Stimulated activated CD8-positive, alpha-beta memory T cell treated with anti-CD3 and anti-CD28 coated beads, Interleukin-4, amount 100 ng/mL, for 48 hours (primary cell): ENCODE measurements at places on chromosomes 1 and 21.

- no peak for DNase-seq
Measured at GRCh38 chr1:30037251-30038118, 685.9 kb downstream of the MATN1 start.

GRCh38 chr21:42523211-42523610, 9.6 kb downstream of the SLC37A1 start:
- no peak for DNase-seq

GRCh38 chr1:223136086-223136485, 7.0 kb downstream of the TLR5 start:
- DNase-seq, result no peak

GRCh38 chr1:154742606-154743005, 127.5 kb downstream of the KCNN3 start:
- no peak for DNase-seq

- DNase-seq, result no peak
Measured at GRCh38 chr1:92797297-92797696, 12.4 kb upstream of the EVI5 start.

GRCh38 chr1:100065183-100065968, 67.4 kb downstream of the SASS6 start:
- DNase-seq, result no peak

DNA sequence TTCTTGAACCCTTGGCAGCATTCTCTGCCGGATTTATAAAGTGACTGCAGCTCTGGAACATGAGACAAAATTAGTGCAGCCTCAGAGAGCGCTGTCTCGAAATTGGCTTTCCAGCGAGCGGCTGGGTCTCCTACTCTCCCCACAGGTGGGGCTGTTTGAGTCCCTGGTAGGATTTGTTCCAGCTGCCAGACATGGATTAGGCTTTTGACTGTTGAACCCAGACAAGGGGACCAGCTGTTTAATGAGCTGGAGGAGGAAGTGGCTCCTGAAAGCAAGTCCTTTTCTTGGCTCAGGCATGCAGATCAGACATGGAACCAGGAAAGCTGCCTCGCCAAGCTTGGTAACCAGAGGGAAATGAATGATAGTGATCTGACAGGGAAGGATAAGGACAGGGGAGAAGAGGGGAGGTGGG, 69.6 kb downstream of the UBIAD1 start:
- no peak for DNase-seq

DNA sequence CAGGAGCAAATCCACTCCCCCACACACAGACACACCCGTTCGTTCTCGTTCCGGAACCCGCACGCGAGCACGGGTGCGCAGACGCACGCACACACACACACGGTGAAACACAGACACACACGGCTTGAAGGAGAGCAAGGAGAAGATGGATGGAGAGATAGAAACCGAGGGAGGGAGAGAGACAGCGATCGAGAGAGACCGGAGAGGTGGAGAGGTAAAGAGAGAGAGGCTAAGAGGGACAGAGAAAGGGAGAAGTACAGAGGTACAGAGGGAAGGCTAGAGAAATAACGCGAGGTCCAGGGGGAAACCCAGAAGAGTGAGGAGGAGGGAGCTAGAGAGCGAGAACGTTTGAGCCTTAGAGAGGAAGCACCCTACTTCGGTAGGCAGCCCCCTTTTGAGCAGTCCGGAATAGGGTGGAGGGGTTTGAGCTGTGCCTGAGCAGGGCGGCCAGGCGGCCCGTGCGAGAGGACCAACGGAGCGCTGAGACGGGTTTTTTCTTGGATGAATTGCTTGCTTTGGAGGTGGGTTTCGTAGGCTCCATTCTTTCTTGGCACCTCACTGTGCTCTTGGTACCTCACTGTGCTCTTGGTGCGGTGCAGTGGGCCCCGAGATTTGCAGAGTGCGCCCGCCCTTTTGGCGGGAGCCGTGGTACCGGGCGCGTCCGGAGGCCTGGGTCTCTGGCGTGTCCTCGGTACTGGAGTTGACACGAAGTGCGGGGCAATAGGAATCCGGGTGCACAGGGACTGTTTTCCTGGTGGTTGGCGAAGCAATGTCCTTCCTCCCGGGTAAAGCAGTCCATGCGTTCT, 88.4 kb upstream of the RHOU start:
- peak; percentile 47 for DNase-seq

GRCh38 chr1:234727018-234727940, 117.3 kb upstream of the IRF2BP2 start:
- DNase-seq, result no peak

DNA sequence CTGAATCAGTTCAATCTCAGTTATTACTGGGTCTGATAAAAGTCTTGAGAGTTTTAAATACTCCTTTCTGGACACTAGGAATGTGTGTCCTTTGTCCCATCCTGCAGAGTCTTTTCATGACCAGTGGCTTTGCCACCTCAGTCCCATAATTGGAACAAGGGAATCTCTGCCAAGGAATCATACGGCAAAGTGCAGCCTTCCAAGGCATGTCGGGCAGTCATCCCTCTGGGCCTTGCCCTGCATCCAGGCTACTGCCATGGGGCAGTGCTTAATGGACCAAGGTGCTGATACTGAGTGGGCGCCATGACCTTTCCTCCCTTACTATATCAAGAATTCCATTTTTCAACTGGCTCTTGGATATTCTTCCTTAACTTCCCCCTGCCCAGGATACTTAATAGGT, 195.3 kb downstream of the ZC3H11B start:
- DNase-seq, result no peak

DNA sequence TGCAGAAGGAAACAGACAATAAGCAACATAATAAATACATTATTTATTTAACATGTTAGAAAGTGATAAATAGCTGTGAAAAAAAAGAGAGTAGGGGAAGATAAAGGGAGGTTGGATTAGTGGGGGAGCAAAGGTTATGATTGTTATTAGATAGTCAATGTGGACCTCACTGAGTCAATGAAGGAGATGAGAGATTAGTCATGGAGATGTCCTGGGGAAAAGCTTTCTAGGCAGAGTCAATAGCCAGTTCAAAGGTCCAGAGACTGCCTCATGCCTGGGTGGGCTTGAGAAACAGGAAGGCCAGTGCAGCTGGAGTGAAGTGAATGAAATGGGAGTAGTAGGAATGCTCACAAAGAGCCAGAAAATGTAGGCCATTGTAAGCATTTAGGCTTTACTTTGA, 187.1 kb upstream of the CACYBP start:
- no peak for DNase-seq

DNA sequence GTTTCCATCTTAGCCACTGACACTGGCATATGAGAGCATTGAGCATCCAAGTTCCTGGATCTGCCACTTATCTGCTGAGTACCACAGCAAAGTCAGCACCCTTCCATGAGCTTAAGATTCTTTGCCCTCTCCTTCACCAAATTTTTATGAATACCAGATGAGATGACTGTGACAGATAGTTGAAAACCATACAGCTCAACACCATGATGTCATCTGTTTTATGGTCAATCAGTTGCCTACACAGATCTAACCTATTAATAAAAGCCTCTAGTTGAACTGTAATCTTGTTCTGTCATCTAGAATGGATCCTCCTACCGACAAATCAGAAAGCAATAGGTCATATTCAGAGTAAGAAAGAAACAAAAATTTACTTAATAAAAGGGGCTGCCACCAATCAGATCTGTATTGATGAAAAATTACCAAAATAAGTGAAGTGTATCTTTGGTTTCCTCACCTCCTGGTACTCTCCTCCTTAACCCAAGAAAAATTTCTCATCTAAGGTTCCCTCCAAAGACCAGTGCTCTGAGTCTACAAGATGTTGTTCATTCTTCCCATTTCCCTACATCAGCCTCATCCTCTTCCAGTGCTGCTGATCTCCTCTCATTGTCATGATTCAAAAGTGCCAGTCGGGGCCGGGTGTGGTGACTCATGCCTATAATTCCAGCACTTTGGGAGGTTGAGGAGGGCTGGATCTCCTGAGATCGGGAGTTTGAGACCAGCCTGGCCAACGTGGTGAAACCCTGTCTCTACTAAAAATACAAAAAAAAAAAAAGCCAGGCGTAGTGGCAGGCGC, 138.8 kb upstream of the CTTNBP2NL start:
- DNase-seq, result no peak
